CD4-positive, alpha-beta T cell treated with Interleukin-12 subunit alpha and Interleukin-12 subunit beta, for 1 hour (primary cell): ENCODE measurements at places on chromosomes 5 and 9.

DNA sequence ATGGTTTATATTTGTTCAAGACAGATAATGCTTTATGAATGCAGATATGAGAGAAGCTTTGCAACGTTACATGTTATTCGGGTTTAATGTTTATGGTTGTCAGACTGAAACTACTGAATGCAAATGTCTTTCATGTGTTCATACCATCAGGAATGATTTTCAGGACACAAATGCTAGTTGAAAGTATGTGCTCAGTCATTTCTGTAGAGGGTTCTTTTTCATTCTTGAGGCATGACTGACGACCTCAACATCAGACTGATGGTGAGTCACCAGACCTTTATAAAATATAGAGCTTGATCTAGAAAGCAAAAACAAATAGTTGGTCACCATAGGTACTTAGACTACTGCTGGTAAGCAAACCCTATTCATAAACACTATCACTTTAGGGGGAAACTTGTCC is 287.3 kb upstream of the NUDT12 start:
- no peak for DNase-seq

- DNase-seq, result no peak
Measured at GRCh38 chr9:123945532-123945931, 15.6 kb upstream of the DENND1A start.

- DNase-seq, result no peak
Measured at GRCh38 chr5:42836070-42836769, 24.5 kb upstream of the SELENOP start.

DNA sequence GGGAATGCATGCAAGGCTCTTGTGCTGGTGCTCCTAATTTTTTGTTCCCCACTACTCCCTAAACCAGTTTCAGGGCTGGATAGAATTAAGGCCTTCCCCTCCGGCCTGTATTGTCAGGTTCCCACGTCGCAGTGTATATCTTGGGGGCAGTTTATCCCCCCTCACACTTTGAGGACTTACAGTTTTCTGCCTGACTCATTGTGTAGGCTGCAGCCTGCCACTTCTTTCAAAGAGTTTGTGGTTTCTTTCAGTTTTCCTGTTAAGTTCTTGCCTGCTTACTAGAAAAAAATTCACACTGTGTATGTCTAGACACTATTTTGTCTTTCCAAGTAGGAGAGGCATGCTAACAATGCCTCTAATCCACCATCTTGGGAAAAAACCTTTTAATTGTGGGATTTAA is 28.4 kb upstream of the BTNL3 start:
- no peak for DNase-seq

GRCh38 chr5:119895066-119895465 is 265.7 kb downstream of the FAM170A start:
- no peak for DNase-seq

DNA sequence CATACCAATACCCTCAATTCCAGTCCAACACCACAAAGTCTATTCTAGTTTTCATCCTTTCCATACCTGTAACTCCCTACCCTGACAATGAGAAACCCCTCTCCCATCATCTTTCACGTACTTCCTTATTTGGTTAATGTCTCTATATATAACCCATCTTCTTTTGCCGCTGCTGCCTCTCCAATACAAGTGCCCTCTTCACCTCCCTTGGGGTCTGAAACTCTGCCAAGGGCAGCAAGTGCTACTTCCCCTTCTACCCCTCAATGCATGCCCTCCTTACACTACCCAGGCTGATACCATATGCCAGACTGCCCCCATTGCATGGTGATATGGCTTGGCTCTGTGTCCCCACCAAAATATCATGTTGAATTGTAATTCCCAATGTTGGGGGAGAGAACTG is 24.4 kb upstream of the SMIM15 start:
- DNase-seq, result no peak

DNA sequence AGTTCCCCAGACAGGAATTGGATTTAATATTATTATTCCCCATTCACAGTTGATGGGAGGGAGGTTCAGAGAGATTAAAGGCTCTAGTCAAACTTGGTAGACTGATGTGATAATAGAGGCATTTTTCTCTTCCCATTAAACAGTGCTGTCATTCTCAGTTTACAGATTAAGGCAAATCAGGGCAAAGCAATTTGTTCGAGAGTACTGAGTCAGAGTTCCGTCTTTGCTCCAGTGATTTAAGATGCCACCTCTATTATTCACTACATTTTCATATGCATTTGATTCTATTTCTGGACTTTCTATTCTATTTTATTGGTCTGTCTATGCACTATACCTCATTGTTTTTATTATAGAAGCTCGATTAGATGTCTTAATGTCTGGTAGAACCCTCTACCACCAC is 201.0 kb upstream of the RAI14 start:
- no peak for DNase-seq

- no peak for DNase-seq
Measured at GRCh38 chr5:143676802-143677201, 135.2 kb upstream of the HMHB1 start.

DNA sequence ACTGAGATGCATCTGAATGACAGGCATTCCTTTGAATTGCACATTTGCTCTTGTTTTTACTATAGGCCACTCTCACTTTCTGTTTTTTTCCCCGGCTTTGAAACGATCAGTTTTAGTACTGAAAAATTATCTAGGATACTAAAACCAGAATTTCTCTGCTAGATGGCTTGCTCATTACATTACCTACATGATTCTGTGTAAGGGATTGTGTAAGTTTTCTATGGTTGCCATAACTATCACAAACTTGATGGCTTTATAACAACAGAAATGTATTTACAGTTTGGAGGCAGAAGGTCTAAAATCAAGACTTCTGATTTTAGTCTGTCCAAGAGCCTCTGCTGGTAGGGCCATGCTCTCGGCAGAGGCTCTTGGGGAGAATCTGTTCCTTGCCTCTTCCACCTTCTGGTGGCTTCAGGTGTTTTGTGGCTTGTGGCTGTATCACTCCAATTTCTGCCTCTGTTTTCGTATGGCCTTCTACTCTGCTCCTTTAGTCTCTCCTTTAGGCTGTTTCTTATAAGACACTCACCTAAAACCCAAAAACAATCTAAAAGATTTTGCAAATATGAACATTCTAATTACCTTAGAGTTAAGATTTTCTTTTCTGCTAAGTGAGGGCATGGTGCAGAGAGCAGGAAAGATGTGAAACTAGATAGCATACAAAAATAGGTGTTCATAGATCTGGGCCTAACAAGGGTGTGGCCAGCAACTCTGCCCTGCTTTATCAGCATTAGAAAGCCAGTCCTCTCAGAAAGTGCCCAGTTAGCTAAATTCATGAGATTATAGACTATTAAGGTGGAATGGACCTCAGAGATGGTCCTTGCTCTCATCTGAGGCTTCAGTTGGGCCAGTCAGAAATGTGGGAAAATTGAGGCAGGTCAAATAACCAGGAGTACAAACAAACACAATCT is 93.3 kb upstream of the CDKN2B start:
- DNase-seq, result no peak

DNA sequence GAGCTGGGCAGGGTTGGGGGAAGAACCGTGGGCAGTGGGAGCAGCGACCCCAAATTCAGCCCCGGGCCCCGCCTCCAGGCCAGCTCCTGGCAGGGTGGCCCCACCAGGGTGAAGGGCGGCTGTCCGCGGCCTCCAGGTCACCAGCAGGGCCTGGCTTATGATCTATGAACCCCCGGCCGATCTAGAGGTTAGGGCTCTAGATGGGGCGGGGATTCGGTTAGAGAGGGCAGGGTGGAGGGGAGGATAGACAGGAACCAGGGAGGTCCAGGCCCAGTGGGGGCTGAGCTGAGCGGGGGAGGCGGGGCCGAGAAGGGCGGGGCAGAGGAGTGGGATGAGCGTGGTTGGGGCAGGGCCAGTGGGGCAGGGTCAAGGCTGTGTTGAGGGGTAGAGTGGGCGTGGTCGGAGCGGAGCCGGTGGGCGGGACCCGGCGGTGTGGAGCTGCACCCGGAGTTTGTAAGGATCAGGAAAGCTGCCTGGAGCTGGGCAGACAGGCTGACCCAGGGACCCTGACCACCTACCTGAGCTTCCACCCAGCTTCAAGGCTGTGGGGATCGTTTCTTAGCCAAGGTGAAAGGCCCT is 29.3 kb upstream of the OBP2B start:
- DNase-seq, result peak; percentile 44

DNA sequence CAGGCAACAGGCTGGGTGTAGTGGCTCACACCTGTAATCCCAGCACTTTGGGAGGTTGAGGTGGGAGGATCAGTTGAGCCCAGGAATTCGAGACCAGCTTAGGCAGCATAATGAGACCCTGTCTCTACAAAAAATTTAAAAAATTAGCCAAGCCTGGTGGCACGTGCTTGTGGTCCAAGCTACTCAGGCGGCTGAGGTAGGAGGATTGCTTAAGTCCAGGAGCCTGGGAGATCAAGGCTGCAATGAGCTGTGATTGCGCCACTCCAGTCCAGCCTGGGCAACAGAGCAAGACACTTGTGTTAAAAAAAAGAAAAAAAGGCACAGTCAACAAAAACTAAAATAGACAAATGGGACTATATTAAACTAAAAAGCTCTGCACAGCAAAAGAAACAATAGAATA is 29.3 kb downstream of the ATP6V0E1 start:
- DNase-seq, result no peak

- no peak for DNase-seq
Measured at GRCh38 chr5:142876817-142877216, 106.6 kb downstream of the ARHGAP26 start.

- DNase-seq, result peak; percentile 7
Measured at GRCh38 chr9:93304574-93305496, 120.9 kb downstream of the WNK2 start.

DNA sequence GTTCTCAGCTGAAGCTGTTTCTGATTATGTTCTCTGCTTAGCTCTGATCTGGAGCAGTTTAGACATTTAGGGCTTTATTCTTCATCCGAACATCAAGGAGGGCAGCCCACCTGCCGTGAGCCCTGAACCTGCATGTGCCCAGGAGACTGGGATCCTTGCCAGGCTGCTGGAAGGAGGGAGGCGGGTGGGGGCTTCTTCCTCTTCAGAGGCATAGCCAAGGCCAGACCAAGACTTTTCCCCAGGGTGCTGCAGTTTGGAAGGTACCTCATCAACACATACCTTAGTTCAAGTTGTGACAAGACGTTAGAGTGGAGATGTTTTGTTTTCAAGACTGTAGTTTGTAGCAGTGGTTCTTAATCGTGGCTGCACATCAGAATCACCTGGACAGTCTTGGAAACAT is 64.9 kb downstream of the RALGPS1 start:
- no peak for DNase-seq

- peak; percentile 12 for DNase-seq
Measured at GRCh38 chr9:75889577-75889976, 896 bp upstream of the PCSK5 start.

DNA sequence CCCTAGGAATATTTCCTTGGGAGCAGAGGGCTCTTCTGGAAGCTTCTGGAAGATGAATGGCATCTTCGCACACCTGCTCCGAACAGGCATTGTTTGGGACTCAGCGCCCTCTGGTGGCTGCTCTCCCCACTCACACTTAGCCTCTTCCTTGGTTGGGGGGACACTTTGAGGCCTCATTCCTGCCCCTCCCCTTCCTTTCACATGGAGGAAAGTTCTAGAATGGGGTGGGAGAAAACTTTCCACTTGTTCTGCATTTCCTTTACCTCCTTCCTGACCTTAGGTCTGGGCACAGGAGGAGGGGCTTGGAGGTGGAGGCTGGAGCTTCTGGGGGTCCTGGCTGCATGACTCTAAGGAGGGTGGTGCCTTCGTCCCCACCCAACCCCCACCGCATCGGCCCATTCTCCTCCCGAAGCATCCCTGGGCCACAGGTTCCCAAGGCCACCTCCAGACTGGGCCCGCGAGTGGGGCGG is 19.3 kb upstream of the SMIM32 start:
- DNase-seq, result peak; percentile 40

DNA sequence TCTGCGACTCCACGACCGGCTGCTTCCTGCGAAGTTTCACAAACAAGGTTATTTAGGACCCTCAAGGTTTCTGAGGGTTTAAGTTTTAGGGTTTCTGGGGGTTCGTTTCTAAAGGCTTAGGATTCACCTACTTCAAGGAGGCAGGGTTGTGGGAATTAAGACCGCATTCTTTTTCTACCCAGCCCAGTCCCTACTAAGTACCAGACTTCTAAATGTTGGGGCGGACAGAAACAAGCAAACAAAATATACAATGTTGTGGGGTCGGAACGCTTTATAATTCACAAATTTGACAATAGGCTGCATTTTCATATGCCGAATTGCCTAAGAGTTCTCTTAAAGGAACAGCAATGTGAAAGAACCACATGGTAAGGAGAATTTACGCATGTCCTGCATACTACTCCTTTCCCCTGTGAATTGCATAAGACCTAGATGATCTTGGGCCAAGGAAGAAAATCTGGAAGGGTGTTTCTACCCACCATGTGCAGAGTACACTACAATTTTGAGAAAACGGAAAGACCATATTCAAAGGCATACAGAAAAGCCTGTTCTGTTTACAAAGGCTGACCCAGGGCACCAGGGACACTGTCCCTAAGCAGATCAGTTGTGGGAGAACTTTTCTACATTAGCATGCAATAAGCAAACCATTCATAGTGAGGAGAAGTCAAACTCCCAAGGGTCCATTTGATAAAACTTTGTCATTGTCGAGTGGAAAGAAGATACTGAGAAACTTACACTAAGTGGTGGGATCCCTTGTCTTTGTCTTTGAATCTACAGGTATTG is 457.3 kb downstream of the RAB3C start:
- DNase-seq, result no peak

GRCh38 chr9:131459056-131459455 is 43.7 kb upstream of the POMT1 start:
- DNase-seq, result no peak

DNA sequence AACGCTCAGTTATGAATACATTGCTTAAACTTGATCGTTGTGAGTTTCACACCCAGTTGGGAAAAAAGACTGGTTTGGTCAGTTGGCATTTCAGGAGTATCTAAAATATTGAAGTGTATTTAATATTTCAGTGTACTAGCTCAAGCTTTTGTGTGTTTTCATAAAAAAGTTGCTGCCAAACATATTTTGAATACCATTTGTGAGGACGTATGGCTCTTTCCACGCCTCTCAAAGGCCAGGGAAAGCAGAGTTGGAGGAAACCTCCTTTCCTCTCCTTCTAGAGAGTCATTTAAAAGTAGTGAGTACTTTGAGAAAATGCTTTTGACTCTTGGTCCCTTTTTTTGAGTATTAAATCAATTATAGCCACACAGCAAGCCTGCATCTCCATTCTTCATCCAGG is 43.2 kb upstream of the ANKRD33B start:
- DNase-seq, result no peak

DNA sequence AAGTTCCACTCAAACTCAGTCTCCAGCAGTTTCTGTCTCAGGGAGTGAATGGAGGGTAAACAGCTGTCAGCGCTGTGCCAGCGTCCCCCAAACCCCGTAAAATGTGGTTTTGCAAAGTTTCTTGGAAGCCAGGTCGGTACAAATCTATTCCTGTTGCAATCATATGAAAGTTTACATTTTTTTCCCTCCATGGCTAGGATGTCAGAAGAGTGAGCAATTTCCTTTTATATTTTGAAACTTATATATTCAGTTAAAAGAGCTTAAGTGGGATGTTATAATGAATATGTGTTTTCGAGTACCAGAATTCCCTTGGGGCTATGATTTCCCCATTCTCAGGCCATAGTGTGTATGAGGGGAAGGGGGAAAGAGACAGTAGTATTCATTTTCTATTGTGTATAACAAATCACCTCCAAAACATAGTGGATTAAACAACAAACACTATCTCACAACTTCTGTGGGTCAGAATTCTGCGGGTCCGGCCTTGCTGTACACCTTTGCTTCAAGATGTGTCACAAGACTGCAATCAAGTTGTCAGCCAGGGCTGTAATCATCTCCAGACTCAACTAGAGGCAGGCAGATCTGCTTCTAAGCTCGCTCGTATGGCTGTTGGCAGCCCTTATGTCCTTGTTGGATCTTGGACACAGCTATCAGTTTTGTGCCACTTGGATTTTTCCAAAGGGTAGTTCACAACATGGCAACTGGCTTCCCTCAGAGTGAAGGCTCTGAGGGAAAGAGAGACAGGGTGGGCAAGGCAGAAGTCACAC is 107.4 kb downstream of the SNX18 start:
- DNase-seq, result no peak
